CD8-positive, alpha-beta memory T cell (primary cell): ENCODE measurements at places on chromosomes 12 and 14.

GRCh38 chr14:59427653-59428580, 37.3 kb downstream of the GPR135 start:
- DNase-seq: no peak

GRCh38 chr12:106223485-106224354, 24.1 kb downstream of the CKAP4 start:
- DNase-seq: peak; percentile 77

DNA sequence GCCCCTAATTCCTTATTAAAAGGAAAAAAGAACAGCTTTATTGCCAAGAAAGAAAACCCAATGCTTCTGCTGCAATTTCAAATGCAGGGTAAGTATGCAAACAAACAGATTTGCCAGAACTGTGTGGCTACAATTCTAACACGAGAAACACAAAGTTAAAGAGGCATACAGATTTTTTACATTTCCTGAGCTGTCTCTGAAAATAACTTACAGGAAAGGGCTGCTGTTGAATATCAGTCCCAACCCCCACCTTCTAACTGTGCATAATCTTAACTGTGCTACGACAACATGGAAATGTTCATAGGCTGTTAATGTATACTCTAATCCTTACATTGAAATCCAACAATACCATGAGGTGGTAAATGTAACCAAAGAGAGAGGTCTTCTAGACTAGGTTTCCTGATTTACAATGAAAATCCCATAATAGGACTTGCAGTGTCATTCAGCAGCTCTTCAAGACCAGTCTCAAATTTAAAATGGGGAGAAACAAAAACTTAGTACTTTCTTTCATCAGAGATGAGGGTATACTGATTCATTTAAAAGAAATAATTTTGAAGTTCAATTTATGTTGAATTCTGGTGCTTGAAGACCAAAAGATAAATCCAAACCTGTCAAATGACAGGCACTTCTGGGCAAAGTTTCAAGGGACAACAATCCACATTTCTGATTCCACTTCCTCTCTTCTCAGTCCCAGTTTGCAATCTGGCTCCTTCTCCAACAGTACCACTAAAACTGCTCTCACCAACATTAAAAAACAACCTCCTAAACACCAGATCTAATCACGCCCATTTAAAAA, 14.4 kb downstream of the FGD6 start:
- no peak for DNase-seq

DNA sequence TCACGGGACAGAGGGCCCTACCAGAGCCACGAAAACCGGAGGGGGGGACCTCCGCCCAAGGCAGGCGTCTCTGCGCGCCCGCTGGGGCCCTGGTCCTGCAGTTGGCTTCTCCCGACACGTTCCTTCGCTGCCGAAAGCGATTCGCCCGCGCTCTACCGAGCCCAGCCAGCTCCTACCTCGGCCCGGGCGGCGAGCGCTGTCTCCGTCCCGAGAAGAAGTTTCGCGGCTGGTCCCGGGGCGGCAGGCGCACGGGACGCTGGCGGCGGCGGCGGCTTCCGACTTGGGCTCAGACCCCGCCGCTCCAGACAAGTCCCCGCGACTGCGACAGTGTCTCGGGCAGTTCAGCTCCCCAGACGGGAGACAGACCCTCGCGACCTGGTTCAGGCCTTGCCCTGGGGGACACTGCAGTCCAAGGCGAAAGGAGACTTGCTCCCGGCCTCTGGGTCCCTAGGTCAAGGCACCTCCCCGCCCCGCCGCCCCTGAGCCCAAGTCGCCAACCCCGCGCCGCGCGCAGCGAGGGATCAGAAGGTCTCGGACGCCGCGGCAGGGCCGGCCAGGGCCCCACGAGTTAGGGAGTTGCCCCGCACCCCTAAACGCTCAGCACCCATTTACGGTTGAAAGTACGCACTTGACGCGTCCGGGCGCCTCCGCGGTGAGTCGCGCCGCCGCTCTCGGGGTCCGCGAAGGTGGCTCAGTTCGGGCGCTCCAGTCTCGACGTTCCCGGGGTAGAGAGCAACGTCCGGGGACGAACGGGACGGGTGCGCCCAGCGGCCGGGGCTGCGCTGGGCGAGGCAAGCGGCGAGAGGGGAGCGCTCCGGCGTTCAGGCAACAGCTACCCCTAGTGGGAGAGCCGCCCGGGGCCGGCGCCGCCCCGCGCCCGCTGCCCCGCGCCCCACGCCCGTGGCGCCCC, 1.4 kb upstream of the DIO3 start:
- no peak for DNase-seq

GRCh38 chr12:66380769-66381535, 78.7 kb downstream of the HELB start:
- no peak for DNase-seq
